Ecto neural progenitor cell (in vitro differentiated cells): ENCODE measurements at places on chromosomes 13 and 19.

GRCh38 chr19:46068345-46069258 lies 27.8 kb upstream of the IGFL4 start:
- DNase-seq: no peak

GRCh38 chr13:91523116-91523515 lies 124.7 kb downstream of the GPC5 start:
- no peak for DNase-seq

DNA sequence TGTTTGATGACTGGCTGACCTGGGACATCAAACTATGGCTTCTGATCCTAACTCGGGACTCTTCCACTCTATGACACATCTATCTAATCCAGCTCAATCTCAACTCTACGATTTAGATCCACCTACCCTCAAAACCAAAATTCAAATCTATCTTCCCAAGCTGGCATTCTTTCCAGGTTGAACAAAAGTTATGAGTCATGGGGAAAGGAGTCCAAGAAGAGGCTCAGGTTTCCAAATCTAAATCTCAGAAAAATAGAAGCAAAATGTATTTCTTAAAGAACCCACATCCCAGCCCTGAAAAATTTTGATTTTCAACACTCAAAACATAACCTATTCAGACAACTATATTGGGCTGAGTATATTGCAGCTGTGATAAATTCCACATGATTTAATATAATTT lies 143.9 kb upstream of the IPO5 start:
- DNase-seq: no peak

DNA sequence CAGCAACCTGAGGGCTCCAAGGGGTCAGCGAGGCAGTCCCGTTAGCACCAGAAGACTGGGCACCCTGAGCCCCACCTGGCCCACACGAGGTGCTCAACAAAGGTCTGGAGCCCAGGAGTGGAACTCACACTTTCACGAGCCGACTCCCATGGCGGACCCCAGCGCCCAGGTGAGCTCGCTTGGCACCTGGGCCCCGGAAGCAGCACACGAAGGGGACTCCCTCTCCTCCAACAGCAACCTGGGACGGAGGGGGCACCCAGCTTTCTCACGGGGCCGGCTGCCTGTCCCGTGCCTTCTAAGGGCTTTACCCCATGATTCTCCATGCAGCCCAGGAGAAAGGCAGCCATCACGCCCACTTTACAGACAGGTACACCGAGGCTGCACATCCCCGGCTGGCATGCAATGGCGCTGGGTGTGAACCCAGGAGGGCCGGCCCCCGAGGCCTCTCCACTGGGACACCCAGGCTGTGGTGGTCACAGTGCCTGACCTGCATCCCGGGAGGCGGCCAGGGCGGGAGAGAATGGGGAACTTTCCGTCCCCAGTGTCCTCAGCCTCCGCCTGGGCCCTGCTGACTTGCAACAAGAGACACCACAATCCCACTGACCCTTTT lies 5.0 kb downstream of the PIP5K1C start:
- DNase-seq: no peak

DNA sequence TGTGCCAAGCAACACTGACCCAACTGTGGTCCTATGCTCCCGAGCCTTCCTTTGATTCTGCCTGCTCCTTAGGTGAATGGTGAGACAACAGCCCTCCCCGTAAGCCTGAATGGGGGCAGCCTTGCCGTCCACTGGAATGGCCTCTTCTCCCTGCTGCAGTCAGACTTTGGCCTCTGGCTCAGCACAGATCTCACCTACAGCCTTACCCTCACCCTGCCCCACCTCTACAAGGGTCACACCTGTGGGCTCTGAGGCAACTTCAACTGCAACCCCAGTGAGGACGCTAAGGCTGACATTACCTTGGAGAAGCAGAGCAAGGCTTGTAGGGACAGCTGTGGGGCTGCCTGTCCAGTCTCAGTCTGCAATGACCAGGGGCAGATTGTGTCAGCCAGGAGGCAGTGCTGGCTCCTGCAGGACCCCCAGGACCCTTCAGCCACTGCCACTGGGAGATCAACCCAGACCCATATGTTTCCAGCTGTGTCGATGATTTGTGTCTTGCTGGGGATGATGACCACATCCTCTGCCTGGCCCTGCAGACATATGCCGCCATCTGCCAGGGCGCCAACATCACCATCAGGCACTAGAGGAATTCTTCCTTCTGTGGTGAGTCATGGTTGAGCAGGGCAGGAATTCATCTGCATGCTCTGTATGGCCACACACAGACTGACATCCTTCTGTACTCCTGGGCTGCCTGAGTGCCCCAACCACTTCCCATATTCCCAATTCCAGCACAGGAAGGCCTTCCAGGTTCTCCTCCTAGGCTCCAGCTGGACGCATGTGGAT lies 27.3 kb upstream of the FXYD3 start:
- DNase-seq: no peak

DNA sequence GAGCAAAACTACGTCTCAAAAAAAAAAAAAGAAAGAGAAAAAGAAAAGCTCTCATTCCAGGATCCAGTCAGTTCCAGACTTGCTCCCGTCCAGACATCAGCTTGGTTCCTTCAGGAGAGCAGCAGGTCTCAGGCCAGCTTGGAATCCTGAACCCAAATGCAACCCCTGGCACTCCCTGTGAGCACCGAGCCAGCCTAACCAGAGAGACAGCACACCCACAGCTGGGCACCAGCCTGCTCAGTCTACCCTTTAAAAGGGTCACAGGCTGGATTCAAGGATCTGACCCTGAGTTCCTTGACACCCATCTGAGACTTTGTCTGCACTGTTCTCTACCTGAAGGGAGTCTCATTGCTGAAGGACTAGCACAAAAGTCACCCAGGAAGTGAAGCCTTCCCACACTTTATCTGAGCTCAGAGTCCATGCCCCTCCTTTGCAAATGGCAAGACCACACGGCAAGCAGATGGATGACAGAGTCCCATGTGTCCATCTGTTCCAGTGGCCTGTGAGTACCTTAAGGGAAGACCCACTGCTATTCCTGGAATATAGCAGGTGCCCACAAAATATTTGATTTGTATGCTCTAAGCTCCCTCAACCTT lies 1.4 kb downstream of the PEPD start:
- DNase-seq: no peak
